ENCODE measurements at places on chromosomes 1 and 21. TPM values are rescaled to one million over a fixed set of nuclear protein-coding genes. Genes with fewer than 3 reads are reported as not detected.

The ERICH3 gene
- total RNA-seq = not detected

The KIRREL1 gene
- 26.4 TPM for total RNA-seq

The SPATA17 gene
- total RNA-seq = 2.9 TPM

The NLRP3 gene
- not detected for total RNA-seq

The NUDC gene
- total RNA-seq = 117 TPM

The COL6A1 gene
- total RNA-seq = 23.1 TPM

The ANKRD65 gene
- not detected for total RNA-seq

The GABRD gene
- total RNA-seq = 1.0 TPM

The SELL gene
- 0.15 TPM for total RNA-seq

The CNIH3 gene
- 0.55 TPM for total RNA-seq

The HUNK gene
- total RNA-seq = 1.4 TPM

The SLC35F3 gene
- 5.4 TPM for total RNA-seq

The RBP7 gene
- 6.8 TPM for total RNA-seq

The ELOA gene
- total RNA-seq = 27.1 TPM

The PADI2 gene
- 0.94 TPM for total RNA-seq

The IL10RB gene
- 20.2 TPM for total RNA-seq

The TXNIP gene
- total RNA-seq = 0.32 TPM

The ANGPTL3 gene
- not detected for total RNA-seq

The CFHR4 gene
- total RNA-seq = not detected

The LAX1 gene
- not detected for total RNA-seq

The CCDC181 gene
- total RNA-seq = not detected

The VASH2 gene
- 3.4 TPM for total RNA-seq

The CDC42BPA gene
- 9.6 TPM for total RNA-seq
